ENCODE measurements at places on chromosomes 5 and 9. TPM values are rescaled to one million over a fixed set of nuclear protein-coding genes. Genes with fewer than 3 reads are reported as not detected.

NDST1 gene
- total RNA-seq: 22.2 TPM

TTC16 gene
- total RNA-seq: 0.16 TPM

SPINK7 gene
- not detected for total RNA-seq

MARVELD2 gene
- total RNA-seq: 0.16 TPM

FAM13B gene
- 17.9 TPM for total RNA-seq

GRXCR2 gene
- not detected for total RNA-seq

PDE8B gene
- not detected for total RNA-seq

BSPRY gene
- not detected for total RNA-seq

SHISAL2B gene
- total RNA-seq: 0.16 TPM

ZDHHC11B gene
- total RNA-seq: 0.32 TPM

ZNF169 gene
- total RNA-seq: 1.5 TPM

PCDHGA3 gene
- 1.9 TPM for total RNA-seq

Data from bronchial smooth muscle cell (primary cell).